ENCODE measurements at places on chromosomes 7 and 10.

DNA sequence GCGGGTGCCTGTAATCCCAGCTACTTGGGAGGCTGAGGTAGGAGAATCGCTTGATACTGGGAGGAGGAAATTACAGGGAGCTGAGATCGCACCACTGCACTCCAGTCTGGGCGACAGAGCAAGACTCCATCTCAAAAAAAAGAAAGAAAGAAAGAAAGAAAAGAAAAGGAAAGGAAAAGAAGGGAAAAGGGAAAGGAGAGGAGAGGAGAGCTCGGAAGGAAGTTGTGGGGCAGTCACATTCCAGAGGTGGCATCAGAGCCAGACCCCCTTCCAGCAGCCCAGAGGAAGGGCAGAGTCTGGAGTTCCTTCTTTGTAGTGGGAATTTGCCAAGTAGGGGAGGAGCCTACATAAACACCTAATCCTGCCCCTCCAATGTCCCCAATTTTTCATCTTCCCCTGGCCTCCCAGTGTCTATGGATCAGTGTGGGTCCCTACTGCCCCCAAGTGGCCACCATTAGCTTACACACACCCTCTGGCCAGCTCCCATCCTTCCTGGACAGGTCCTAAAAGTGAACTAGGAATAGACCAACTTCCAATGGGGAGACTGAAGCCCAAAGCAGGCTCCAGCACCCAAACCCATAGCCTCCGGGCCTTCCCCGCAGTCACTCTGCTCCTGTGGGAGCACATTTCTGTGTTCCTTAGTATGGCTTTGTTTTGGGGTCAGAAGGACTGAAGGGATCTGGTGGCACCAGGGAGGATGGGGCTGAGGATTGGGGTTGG is 39.6 kb upstream of the HSPB1 start:
- peak; percentile 74 for DNase-seq

DNA sequence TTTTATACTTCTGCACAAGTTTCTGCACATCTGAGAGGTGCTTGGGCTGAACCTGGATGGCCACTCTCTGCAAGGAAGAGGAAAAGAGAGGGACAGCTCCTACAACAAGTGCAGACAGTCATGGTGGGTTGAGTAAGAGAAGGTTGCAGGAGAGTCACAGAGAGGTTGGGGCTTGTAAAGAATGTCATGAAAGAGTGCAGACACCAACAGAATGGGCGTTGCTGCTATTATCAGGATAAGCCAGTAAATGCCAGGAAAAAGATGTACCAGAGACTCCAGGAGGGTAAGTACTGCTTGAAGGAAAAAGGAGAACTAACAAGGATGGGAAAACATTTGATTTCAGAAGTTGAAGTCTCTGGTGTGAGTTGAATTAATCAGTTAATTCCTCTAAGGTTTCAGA is 77.8 kb upstream of the NRP1 start:
- DNase-seq: no peak

- no peak for DNase-seq
Observed at GRCh38 chr7:14598978-14599377, 303.6 kb downstream of the DGKB start.

DNA sequence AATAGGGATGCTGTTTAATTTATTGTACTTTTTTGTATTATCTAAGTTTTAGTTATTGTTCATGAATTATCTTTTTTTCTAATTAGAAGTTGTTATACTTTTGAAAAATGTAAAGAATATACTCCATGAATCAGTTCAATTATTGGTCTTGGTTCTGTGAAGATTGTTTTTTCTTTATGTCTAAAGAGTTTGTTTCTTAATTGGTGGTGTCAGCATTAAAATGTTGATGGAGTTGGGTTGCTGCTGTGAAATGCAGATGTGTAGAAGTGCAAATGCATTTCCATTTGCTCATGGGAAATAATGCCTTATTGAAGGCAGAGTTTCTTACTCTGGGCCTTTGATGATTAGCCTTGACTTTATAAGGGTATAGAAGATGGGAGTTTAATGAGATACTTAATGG is 11.9 kb downstream of the NRG3 start:
- DNase-seq: no peak

- DNase-seq: no peak
Observed at GRCh38 chr10:102585026-102585425, 59.3 kb upstream of the TRIM8 start.

GRCh38 chr10:113552701-113553100 is at the start of gene HABP2:
Gene HABP2 (plus strand): TSS chr10:113553053. CDS start chr10:113553122, 69 bp downstream.
- DNase-seq: no peak

DNA sequence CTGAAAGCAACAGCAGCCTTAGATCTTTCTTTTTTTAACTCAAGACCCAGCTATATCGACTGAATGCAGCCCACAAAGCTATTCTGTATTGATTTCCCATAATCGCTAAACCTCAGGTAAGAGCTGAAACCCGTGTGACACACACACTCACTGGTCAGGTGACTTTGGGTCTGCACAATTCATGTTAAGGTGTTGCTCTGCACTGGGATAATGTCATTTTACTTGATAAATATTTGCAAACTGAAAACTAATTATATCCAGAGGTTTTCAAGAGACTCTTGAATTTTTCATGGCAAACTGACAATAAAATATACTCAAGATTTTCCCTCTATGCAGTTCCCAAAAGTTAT is 33.1 kb downstream of the SCRN1 start:
- DNase-seq: no peak

GRCh38 chr10:62589689-62590088 is 214.8 kb upstream of the ADO start:
- DNase-seq: no peak

- DNase-seq: no peak
Observed at GRCh38 chr10:94193466-94193924, 169.2 kb downstream of the NOC3L start.

DNA sequence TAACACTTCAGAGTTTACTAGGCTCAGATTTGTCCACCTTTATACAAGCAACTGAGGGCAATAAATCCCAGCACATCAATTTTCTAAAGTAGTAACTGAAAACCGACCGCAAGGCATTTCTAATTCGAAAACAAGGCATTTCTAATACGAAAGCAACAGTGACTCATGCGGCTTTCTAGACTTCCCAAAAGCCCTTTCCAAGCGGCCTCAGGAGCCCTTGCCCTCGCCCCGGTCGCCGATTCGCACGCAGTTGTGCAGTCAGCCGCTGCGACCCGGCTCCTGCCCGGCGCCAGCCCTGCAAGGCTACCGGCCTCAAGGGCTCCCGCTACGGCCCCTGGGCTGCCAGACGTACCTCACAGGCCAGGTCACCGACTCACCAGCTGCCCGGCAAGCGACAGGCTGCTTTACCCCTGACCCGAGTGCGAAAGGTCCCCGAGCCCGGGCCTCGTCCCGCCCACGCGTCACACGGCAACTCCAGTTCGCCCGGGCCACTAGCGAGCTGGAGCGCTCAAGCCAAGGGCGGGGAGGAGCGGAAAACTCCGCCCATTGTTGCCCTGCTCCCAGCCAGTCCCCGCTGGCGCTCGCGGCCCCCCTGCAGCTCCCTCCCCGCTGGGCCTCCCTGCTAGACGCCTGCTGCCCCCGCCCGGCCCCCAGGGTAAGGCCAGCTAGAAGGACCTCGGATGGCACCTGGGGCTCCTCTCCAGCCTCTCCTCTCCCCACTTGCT is 7.3 kb downstream of the NCOA4 start:
- peak; percentile 92 for DNase-seq

GRCh38 chr10:28975891-28976531 is 298.7 kb downstream of the BAMBI start:
- DNase-seq: no peak

DNA sequence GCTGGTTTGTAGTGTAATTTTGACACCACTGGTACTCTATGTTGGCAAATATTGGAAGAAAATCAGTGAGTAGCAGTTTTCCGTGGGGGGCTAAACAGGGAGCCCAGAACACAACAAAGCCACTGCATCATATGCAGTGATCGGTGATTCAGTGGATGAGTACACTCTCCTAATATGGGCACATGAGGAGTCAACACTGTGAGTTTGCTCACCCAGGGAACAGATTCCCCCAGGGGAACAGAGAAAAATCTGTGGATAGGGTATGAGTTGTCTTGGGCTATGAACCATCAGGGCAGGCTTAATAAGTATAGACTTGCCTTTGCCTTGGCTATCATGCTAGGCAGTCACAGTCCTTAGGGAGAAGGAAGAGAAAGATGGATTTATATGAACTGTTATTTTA is 227.7 kb upstream of the SEMA3E start:
- no peak for DNase-seq

GRCh38 chr10:111015181-111015580 is 61.6 kb upstream of the ADRA2A start:
- no peak for DNase-seq

DNA sequence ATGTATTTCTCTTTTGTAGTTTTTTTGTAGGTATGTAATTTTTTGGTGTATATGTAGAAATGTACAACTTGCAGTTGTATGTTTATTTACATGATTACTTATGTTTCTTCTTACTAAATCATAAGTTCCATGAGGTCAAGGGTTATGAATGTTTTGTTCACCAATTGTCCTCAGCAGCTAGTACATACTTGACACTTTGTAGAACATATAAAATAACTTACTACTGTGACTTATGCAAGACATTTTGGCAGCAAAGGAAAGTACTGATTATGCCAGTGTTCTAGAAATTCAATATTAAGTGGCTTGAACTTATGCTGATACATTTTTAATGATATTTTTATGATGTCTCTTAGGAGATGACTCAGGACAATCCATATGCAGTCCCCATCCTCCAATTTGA is 209.6 kb downstream of the DKK1 start:
- DNase-seq: no peak

- DNase-seq: no peak
Observed at GRCh38 chr10:24376731-24377130, 167.8 kb downstream of the KIAA1217 start.

- peak; percentile 74 for DNase-seq
Observed at GRCh38 chr7:27171637-27172314, 2.3 kb downstream of the HOXA10 start.

DNA sequence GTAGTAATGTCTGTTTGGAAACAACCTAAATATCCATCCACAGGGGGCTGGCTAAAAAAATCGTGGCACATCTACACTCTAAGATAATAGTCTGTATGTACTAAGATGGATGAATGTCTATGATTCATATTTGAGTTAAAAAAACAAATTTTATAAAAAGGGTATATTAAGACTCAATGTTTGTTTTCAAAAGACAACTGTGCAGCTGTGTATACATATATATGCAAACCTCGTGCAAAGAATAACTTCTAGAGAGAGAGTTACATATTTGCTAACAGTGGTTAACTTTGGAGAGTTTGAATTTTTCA is 323.5 kb downstream of the PLXNA4 start:
- no peak for DNase-seq
